B cell (primary cell): ENCODE measurements at places on chromosomes 1 and 21.

GRCh38 chr1:103416681-103417286, 108.7 kb upstream of the RNPC3 start:
- no peak for DNase-seq

DNA sequence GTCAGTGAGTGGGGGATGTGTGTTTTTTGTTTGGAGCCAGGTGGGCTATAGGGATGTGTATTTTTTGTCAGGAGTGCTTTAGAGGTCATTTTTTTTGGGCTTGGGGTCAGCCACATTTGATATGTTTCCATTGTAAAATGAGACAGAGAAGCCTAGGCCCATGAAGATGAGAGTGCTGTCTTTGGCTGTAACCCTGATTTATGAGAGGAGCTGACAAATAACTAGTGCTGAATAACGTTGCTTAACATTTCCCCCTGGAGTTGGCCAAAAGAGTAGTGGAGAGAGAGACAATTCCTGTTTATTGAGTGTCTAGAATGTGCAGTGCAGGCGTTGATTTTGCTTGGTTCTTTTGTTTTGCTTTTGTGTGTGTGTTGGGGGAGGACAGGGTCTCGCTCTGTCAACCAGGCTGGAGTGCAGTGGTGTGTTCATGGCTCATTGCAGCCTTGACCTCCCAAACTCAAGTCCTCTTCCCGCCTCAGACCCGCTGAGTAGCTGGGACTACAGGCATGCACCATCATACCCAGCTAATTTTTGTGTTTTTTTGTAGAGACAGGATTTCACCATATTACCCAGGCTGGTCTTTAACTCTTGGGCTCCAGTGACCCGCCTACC, 64.7 kb downstream of the S1PR1 start:
- no peak for DNase-seq

- DNase-seq, result no peak
Measured at GRCh38 chr1:54750596-54750995, 13.7 kb downstream of the PARS2 start.

DNA sequence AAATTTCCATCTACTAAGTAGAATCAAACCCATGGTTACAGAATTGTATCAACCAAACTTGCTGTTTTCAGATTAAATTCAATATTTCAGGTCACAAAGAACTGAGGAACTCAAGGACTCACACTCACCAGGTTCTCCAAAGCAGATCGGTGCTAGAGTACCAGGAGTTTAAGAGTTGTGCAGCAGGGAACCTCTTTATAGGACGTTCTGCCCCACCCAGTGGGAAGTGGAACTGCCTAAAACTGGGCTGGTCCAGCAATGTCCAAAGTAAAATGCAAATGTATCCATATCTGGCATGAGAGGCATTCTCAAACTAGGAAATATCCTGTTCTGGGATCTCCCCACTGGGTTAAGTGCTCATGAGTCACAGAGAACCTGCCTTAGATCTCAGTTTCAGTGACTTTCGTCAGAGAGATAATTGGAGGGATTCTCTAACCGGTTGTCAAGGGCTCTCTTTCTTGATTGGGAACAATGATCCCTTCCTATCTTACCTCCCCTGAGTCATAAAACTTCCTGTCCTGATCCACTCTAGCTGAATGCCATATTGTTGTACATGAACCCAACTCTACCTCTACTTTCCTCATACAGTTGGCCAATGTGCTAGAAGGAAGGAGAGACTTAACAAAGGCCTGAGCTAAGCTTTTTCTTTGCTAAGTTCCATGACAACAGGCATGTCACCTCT, at the start of gene SPRR2D:
Gene SPRR2D, minus strand, starts transcription at position 171 of the 682 bp plus-strand sequence. CDS start 774 bp downstream, outside the sequence.
- no peak for DNase-seq
